ENCODE measurements at places on chromosomes 3 and 15.

- DNase-seq, result no peak
Observed at GRCh38 chr3:161284989-161285388, 63.9 kb downstream of the NMD3 start.

- no peak for DNase-seq
Observed at GRCh38 chr3:15171096-15171495, 35.0 kb upstream of the CAPN7 start.

DNA sequence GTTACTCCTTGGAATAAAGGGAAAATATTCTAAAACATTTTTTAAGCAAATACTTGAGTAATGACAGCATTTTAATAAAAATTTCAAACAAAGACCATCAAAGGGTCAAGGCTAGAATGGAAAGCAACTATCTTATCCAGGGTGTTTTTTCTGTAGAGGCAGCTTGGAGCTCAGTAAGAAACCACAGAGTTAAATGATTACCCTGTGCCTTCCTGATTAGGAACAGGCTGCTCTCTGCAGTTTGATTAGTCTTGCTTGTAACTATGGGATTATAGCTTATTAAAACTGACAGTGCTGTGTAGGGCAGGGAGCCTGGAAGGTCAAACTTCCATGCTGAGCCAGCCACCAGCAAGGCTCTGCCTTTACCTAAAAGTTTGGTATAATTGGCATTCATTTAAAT is 33.1 kb downstream of the QTRT2 start:
- no peak for DNase-seq

- DNase-seq, result no peak
Observed at GRCh38 chr3:27557411-27557810, 73.2 kb upstream of the SLC4A7 start.

GRCh38 chr3:106590216-106590615 is 721.4 kb upstream of the CBLB start:
- no peak for DNase-seq

DNA sequence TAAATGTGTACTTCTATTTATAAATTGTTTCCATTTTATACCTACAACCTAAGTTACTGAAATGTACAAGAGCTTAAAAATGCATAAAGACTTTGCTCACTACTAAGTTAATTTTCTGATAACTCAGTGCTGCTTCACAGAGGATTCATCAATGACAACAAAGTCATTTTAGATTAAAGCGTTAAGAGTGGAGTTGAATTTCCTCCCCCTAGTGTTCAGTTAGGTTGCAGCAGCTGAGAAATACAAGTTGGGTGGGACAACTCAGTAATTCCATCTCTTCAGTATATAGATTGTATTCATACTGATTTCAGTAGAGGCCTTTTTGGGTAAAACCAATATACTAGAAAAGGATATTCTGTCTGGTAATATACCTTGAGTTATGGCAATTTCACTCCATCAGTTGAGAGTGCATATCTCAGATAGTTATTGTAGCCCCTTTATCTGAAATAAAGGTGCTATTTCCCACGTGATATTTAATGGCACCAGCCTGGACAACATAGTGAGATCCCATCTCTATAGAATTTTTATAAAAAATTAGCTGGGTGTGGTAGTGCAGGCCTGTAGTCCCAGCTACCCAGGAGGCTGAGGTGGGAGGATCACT is 6.9 kb upstream of the RPL35A start:
- DNase-seq, result no peak

- no peak for DNase-seq
Observed at GRCh38 chr3:123637131-123637530, 52.3 kb upstream of the HACD2 start.

- DNase-seq, result no peak
Observed at GRCh38 chr3:18127174-18127858, 297.8 kb downstream of the SATB1 start.

DNA sequence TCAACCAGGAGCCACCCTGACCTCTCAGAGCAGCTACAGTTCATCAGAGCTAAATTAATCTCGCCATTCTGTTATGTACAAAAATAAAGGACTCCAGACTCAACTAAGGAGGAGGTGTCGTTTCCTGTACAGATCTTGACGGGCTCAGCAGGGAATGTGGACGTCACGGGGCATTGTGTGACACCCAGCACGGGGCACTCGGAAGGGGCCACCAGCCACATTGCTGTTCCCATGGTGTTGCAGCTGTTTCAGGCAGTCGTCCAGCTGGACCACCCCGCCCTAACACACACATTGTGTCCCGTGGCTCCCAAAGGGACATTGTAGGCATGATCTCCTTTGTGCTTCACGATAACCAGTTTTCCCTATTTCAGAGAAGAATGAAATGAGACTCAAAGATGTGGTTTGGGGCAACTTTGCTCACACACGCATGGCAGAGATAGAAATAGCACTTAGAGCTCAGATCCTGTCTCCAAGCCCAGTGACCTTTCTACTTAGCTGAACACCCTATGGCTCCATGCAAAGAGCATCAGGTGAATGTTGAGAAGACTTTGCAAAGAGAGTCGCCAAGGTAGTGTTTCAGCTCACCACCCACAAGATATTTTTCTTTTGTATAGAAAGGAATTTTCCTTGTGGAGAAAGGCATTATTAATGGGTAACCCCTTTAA is 5.5 kb downstream of the SSUH2 start:
- DNase-seq, result no peak

DNA sequence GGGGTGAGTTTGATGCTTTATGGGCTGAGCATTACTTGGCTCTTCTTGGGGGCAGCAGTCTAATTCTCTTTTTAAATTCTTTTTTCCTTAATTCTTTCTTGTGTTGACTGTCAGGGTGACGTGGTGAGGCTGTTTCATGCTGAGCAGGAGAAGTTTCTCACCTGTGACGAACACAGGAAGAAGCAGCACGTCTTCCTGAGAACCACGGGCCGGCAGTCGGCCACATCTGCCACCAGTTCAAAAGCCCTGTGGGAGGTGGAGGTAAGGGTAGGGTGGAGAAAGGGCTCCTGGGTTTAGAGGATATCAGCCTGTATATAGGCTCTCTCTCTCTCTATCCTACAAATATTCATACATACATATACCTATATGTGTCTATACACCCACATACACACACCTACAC is 152.3 kb downstream of the ITPR1 start:
- DNase-seq, result no peak

GRCh38 chr3:151987893-151988292 is 114.5 kb downstream of the SUCNR1 start:
- no peak for DNase-seq

DNA sequence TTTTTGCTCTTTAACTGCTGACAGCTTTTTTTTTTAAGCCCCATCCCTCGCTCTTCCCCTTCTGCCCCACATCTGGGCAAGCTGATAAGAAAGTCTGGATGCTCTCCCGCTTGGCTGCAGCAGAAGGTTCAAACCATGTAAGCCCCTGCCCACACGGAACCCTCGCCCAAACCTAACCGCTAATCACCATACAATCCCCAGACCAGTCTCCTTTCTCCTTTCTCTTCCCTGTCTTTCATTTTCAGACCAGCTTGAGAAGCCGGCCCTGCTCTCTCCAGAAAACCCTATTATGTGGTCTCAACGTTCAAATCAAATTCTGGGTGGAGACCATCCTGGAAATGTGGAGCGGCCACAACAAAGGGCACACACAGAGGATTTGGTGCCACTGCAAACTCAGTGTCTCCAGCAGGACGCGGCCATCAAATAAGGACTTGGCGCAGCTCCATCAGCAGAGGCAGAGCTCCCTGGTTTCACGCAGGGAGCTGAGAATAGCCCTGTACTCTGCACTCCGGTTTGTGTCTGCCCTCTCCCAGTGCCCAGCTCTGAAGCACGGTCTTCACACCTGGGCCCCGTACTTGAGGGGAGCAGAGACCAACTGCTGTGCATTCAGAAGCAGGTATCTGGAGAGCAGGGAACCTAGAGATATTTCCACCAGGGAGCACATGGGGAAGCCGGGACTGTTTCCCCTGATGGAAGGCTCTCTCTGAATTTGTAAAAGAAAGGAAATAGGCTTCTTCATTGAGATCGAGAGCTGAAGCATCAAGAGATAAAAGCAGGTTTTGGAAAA is 92.6 kb downstream of the XXYLT1 start:
- no peak for DNase-seq

GRCh38 chr3:138642226-138642926 is 33.8 kb downstream of the FAIM start:
- no peak for DNase-seq

- no peak for DNase-seq
Observed at GRCh38 chr3:13536832-13537231, 12.1 kb upstream of the FBLN2 start.

DNA sequence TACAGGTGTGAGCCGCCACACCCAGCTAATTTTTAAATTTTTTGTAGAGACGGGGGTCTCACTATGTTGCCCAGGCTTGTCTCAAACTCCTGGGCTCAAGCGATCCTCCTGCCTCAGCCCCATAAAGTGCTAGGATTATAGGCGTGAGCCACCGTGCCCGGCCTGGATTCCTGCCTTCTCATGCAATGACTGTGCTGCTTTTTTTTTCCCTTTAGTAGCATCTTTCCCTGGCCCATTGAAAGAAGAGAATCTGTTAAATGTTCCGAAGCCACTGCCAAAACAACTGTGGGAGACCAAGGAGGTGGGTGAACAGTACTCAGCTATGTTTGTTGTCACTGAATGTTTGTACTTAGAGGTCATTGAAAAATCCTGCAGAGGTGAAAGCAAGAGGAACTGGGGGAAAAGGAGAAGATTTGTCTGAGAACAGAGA is 88.0 kb downstream of the CRTC3 start:
- DNase-seq, result no peak

- DNase-seq, result no peak
Observed at GRCh38 chr15:92653836-92654539, 1.6 kb downstream of the FAM174B start.

DNA sequence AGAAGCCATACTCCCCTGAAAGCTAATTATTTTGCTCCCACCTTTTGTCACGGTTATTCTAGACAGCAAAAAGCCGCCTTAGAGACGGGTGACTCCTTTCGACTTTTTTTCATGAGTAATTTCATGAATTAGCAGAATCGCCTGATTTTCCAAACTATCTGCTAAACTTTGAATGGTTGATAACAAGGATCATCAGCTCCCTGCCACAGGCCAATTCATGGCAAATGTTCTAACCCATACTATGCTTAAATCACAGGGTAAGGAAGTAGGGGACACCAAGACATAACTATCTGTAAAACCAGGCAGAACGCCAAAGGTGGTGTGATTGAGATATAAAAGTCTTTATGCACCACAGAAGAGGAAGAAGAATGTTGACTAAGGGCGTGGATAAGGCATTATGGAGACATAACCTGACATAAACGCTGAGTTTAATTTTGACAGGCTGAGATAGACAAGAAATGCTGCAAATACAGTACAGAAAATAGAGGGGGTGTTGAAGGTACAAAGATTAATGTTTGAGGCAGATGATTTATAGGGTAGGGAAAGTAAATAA is 891 bp upstream of the DMXL2 start:
- no peak for DNase-seq

GRCh38 chr15:48717458-48717857 is 71.9 kb upstream of the FBN1 start:
- no peak for DNase-seq

DNA sequence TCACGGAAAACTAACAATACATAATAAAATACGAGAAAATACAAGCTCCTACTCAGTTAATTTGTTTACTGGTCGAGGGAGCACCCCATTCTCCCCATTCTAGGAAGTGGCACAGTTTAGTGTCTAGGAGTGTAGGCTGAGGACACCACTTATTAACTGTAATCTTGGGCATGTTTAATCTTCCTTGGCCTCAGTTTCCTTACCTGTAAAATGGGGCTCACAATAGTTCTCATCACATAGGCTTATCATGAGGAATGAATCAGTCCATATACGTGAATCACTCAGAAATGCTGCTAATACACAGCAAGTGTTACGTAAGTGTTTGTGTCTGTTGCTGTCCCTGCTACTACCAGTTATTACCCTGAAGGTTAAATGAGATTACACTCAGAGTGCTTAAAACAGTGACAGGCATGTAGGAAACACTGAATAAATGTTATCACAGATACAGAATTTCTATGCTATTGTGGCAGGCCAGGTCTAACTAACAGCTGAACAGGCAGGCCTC is 210.2 kb downstream of the OSBPL10 start:
- no peak for DNase-seq

- DNase-seq, result no peak
Observed at GRCh38 chr3:12733566-12733965, 25.5 kb downstream of the TMEM40 start.

GRCh38 chr3:101865751-101866509 is 16.6 kb downstream of the NFKBIZ start:
- no peak for DNase-seq

- DNase-seq, result no peak
Observed at GRCh38 chr3:1513662-1514061, 420.8 kb downstream of the CNTN6 start.

DNA sequence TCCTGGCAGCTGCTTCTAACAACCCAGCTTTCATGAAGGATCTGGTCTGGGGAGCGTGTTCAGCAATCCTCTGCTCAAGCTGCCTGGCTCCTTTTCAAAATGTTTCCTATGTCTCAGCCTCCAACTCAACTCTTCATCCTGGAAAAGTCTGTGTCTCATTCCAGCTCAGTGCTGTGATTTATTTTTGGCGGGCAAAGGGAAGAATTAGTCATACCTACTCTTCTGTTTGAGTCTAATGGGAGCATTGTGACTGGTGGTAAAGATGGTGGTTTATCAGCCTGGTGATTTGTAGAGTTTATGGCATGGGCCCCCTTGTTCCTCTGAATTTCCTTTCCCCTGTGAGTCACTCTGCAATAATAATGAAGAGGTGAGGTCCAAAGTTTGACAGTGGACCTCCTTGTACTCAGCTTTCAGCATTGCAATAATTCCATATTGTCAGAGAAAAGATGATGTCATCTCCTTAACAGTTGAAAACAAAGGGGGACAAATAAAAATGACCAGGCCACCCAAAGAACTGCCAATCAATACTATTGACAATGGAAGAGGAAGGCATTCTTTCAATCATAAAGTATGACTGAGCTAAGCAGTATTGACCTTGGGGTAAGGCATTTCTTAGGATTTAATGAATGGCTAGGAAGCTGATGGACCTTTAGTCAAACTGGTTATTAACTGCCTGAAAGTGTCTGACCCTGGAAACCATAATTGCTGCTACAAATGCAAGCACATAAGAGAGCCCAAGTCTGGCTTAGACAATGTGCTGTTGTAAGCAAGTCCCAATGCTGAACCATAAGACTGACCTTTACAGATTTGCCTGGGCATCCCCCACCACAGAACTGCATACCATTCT is 204.7 kb upstream of the MCTP2 start:
- peak; percentile 90 for DNase-seq

DNA sequence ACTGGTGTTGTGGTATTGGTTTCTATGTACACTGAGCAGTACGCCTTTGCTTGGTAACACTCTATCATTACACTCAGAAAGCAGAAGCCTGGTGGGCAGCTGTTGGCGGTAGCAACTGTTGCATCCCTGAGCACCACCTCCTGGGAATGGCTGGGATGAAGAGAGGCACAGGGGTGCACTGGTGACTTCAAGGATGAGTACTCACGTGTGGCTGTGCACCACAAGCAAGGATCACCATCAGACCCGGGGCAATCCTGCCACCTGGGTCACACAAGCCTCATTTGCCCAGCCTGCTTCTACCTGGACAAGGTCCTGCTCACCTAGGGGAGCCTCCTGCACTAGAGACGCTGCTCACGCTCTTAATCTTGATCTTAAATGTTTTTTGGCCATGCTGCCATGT is 336.4 kb downstream of the SI start:
- DNase-seq, result no peak

GRCh38 chr3:86990734-86991481 is at the start of gene VGLL3:
Gene VGLL3 (minus strand): TSS chr3:86991149. CDS start chr3:86990743, 406 bp downstream.
- DNase-seq, result peak; percentile 83
